ENCODE measurements at places on chromosomes 7 and 10. TPM values are rescaled to one million over a fixed set of nuclear protein-coding genes. Genes with fewer than 3 reads are reported as not detected.

The LBX1 gene
- not detected for total RNA-seq

DNA sequence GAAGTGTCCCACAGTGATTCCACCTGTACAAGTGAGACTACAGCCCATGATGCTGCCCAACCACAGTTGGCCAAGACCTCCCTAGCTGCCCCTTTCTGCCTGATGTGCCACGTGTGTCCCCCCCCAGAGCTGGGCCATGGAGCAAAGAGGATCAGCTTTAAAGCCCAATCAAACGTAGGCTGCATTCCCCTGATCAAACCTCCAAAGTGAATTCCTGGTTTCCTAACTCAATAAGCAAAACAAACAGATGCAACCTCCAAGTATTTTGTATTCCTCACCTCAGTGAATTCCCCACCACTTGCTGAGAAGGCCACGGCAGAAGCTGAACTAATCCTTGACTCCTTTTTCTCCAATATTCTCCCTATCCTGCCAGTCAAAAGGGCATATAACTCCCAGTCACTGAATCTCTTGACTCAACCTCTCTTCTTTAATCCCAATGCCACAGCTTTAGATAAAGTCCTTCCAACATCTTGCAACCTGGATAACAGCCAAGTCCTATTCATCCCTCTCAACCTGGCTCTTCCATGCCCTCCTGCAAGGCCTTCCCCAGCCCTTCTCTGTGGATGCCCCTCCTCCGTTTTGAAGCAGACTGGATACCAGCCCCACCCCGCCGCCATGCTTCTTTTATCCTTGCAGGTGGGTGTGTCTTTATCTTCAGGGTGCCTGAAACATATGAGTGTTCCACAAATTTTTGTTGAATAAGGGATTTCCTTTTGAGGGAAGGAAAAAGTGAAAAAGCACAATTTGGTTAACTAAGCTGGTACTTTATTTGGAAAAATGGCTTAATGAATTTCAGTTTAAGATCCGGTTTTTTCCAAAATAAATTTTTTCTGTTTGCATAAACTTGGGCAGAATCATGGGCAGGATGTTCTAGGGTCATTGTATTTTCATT, 285.2 kb upstream of the MKLN1 start:
- no peak for DNase-seq

The SFRP5 gene
- total RNA-seq = not detected

DNA sequence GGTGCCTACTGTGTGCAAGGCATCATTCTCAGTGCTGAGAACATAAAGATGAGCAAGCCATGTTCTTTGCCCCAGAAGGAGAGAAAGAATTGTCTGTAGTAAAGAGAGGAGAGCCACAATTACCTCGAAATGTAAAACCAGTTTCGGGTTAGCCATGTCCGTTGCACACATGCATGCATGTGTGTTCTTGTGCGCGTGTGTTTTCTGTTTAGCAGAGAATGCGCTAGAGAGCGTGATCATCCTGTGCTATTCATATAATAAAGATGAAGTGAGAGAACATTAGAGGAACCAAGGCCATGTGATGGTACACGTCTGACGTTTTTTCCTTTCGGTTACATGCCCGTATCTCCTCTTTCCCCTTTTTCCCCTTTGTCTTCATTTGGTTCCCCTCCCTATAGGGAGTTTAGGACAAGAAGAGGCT, 158.2 kb downstream of the CELF2 start:
- DNase-seq = no peak

GRCh38 chr10:6782378-6782777, 202.3 kb upstream of the PRKCQ start:
- DNase-seq = no peak

The SOSTDC1 gene
- total RNA-seq = not detected

The CCDC186 gene
- total RNA-seq = 9.0 TPM

GRCh38 chr10:34969171-34969570, 121.0 kb downstream of the CUL2 start:
- DNase-seq = no peak

DNA sequence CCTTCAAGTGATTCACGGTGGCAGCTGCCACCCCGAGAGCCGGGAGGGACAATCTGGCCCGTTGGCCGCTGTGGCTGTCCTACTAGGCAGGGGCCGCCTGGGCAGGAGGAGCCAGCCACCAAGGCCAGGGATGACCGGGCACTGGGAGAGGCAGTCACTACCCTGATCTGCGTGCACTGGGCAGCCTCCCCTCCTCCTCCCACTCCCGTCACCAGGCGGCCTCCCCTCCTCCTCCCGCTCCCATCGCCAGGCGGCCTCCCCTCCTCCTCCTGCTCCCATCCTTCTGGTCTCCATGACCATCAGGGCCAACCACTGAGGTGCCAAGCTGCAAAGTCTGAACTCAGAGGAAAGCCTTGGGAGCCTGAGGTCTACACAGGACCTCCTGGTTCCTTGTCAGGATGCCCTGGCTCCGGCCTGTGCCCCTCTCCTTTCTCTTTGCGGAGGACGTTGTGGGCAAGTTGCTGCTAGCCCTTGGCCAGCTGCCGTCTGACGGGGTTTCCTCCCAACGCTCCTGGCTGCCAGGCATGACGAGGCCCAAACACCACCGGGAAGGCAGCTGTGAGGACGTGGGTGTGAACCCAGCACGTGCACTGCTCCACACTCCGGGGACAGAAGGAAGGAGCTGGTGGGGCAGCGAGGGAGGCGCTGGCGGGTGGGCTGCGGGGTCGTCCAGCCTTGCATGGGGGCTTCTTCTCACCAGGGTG, 131.1 kb downstream of the WDR37 start:
- DNase-seq = no peak

GRCh38 chr7:26724795-26725194, 139.6 kb downstream of the SKAP2 start:
- no peak for DNase-seq

GRCh38 chr10:114181971-114182370, 2.8 kb downstream of the TDRD1 start:
- no peak for DNase-seq

The CALML5 gene
- not detected for total RNA-seq

DNA sequence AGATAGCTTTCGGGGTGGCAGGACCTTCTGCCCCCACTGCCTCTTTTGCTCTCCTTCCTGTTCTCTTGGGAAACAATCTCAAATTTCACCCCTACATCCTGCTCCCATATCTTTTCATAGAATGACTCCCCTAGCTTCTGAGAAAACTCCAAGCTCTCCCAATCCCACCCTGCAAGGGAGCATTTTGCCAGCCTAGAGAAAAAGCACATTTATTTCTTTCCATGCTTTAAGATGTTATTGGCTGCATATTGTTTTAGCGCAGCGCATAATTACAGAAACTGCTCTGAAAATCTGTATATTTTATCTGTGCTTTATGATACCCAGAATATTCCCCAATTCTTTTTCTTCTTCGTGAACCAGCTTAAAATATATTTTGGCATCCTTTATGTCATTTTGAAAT, 601.3 kb downstream of the KCNMA1 start:
- no peak for DNase-seq

GRCh38 chr10:101364721-101365120, 10.8 kb downstream of the BTRC start:
- no peak for DNase-seq

GRCh38 chr10:49157229-49157628, 23.4 kb upstream of the FAM170B start:
- no peak for DNase-seq

The ATOH7 gene
- not detected for total RNA-seq

DNA sequence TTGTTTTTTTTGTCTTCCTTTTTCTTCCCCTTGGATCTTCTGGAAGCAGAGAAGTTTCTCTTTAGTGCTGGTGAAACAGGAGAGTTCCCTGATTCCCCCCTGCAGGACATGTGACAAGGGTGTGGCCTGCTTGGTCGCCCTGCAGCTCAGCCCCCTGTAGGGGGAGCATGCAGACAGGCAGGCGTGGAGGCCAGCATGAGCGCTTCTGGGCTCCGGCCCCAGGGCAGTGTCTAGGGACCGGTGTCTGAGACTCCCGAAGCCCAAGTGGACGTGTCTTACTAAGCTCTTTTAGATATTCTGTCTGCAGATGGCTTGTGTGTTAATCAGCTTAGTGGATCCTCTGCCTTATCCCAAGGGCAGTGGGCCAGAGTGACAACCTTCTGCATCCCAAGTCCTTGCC, 26.1 kb downstream of the PRSS58 start:
- no peak for DNase-seq

DNA sequence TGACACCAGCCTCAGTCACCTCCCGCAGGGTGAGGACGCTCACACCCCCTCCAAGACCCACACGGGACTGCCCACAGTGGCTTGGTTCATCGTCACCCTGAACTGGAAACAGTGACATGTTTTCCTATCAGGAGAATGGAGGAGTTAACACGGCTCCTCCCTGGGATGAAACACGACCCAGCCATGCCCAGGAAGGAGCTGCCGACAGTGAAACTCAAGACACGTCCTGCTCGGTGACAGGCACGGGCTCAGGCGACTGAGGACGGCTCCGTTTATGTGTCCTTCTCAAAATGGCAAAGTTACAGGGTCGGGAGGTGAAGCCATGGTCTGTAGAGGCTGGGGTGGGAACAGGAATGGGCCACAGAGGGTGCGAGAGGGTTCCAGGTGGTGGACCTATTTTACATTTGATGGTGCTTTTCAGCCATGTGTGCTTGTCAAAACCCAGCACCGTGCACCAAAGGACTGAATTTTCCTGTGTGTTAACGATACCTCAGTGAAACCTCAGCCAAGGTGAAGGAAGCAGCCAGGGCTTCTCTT, 272.4 kb downstream of the ADARB2 start:
- no peak for DNase-seq

The NACAD gene
- 0.19 TPM for total RNA-seq

GRCh38 chr10:63866075-63866746, 345.0 kb downstream of the REEP3 start:
- no peak for DNase-seq

The GPR141 gene
- total RNA-seq = not detected

The GJD4 gene
- total RNA-seq = not detected

The PRR15 gene
- not detected for total RNA-seq

The CPED1 gene
- total RNA-seq = not detected

- DNase-seq = no peak
Measured at GRCh38 chr7:40647719-40648118, 512.9 kb downstream of the SUGCT start.

The COL13A1 gene
- total RNA-seq = not detected
